ENCODE measurements at places on chromosomes 1 and 21. TPM values are rescaled to one million over a fixed set of nuclear protein-coding genes. Genes with fewer than 3 reads are reported as not detected.

DNA sequence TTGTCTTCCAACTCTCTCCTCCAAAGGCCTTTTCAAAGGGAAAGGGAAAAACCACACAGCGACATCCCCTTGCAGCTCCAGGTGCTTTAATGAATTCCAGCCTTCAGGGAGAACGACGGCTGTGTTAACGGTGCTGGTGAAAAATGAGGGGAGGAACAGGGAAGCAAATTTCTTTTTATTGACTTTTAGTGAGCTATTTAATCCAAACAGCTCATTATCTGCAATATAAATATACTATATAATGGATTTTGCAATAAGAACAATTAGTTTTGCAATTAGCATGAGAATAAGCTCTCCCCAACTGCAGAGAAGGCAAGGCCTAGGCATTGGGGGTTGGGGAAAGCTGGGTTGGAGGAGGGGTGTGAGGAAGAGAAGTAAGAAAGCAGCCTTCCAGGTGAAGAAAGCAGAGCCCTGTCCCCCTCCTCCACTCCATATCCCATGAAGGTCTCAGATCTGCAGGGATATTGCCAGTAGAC, 159.0 kb upstream of the ZC3H12A start:
- no peak overlapping the region for H3K27ac ChIP-seq
- H3K27me3 ChIP-seq: peaks cover 2% of the 10 kb centered on the region
- H3K4me3 ChIP-seq: no peak overlapping the region
- no peak for DNase-seq

DNA sequence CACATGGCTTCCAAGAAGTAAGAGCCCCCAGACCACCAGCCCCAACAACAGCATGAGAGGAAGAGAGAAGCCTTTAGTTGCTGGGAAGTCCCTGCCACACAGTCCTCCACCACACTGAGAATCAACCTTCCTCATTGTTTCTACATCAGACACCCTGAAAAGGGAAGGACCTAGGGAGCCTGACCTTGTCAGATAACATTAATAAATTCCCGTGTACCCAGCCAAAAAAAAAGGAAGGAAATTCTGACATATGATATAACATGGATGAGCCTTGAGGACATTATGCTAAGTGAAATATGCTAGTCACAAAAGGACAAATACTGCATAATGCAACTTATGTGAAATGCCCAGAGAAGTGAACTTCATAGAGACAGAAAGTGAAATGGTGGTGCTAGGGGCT, 65.6 kb upstream of the ARHGAP29 start:
- DNase-seq: no peak
- no peak overlapping the region for H3K4me3 ChIP-seq
- H3K4me1 ChIP-seq: peaks cover 4% of the 10 kb centered on the region
- no peak overlapping the region for H3K27ac ChIP-seq
- H3K36me3 ChIP-seq: no peaks in the 10 kb centered on the region

DNA sequence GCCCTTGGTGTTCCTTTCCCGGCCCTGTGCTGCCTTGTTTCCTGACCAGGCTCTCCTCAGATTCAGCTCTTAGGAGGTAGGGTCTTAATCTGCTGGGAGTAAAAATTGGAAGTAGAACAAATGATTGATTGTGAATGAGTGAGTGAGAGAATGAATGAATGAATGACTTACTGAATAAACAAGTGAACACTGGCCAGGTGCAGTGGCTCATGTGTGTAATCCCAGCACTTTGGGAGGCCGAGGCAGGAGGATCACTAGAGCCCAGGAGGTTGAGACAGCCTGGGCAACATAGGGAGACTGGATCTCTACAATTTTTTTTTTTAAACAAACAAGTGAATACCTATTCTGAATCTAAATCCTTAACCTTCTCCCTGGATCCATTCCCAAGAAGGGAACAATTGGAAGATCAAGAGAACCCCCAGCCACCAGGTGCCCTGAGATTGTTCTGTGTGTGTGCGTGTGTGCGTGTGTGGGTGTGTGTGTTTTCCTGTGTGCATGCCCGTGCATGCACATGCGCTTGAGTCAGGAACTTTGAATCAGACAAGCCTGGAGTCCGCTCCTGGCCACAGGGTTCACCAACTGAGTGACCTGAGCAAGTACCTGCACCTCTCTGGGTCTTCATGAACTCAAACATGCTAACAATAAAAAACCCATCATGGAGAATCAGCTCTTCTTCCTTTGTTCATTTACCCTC, 24.3 kb upstream of the CITED4 start:
- no peak for DNase-seq
- H3K4me1 ChIP-seq: no peaks in the 10 kb centered on the region

DNA sequence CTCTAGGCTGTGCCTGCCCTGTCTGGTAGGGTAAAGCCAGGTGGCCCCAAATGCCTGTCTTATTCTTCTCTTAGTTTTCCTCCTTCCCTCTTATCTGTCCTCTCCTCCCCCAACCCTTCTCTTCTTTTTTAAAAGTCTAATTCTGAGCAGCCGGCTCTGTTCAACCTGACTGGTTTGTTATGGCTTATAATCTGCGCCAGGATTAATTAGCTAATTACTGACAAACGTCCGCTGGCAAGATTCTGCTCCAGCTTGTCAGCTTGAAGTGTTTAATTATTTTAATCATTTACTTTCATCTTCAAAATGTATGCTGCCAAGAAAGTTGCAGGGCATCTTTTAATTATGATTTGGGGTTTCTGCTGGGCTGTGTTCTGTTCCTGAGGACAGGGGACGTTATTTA, 27.2 kb upstream of the PSMB2 start:
- no peaks in the 10 kb centered on the region for H3K36me3 ChIP-seq
- H3K4me3 ChIP-seq: no peak overlapping the region
- DNase-seq: no peak
- no peaks in the 10 kb centered on the region for H3K4me1 ChIP-seq
- peaks cover 5% of the 10 kb centered on the region for H3K27me3 ChIP-seq

DNA sequence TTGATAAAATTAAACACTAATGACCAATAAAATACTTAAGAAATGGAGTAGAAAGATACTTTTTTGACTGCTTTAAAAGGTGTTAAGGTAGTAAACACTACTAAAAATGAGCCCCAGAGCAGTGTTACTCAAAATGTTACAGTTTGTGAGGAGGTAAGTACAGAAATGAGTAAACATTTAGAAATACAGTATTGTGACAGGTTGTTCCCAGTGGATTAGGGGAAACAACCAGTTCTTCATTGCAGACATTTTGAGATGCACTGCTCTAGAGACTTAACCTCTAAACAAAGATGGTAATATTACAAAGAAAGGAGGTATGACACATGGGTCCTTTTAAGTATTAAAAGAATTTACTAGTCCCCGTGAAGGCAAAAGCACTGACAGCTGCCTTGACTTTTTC, 12.7 kb downstream of the DHX9 start:
- DNase-seq: no peak
- H3K27me3 ChIP-seq: no peaks in the 10 kb centered on the region
- H3K27ac ChIP-seq: no peak overlapping the region
- H3K36me3 ChIP-seq: no peaks in the 10 kb centered on the region
- no peak overlapping the region for H3K4me3 ChIP-seq

DNA sequence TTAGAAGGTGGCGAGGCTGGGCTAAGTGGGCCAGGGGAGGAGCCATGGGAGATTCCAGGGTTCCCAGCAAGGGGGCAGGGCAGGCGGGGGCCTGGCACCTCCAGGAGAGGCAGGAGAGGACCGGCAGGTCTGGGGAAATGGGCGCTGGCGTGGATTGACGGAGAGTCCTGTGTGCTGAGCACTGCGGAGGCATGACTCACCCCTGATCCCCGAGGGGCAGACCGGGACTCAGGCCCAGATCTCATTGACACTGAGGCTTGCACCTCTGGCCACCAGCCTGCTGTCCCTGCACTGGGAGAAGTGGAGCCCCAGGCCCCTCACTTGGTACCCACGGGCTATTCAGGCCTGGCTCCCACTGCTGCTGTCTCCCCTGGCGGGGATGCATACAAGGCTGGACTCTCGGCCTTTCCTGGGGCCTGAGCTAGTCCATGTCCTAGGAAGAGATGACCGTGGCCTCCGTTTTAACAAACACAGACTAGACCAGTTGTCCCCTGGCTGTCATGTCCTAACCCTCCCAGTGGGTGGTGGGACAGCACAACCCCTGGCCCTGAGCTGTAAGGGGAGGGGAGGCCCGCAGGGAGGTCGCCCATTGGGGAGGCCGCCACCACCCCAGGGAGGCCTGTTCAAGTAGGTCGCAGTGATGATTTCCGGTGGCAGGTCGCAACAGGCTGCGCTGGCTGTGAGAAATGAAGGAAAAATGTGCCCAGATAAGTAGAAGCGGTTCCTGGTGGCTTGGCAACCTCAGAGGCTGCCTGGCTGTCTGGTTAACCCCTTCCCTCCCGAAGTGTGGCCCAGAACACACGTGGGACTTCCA, 39.7 kb downstream of the RIPK4 start:
- peaks cover 3% of the 10 kb centered on the region for H3K4me1 ChIP-seq
- H3K27me3 ChIP-seq: peaks cover 6% of the 10 kb centered on the region
- no peaks in the 10 kb centered on the region for H3K36me3 ChIP-seq
- H3K4me3 ChIP-seq: no peak overlapping the region
- H3K27ac ChIP-seq: no peak overlapping the region

DNA sequence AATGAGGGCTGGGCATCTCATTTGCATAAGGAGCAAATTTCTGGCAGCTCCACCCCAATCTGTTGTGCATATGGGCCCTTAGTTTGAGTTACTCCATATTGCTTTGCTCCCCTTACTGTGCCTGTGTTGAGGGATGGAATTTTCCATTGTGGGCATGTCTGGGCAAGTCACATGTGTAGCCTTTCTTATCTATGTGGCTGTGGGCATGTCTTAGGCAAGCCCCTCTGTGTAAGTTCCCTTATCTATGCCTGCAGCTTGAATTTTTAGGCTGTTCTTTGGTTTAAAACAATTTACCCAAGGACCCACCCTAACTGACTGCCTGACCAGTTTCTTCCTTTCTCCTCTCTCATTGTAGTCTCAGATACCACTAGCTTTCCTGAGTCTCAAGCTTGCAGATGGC, 405.7 kb upstream of the NCAM2 start:
- no peak overlapping the region for H3K4me3 ChIP-seq
- no peak overlapping the region for H3K27ac ChIP-seq
- no peaks in the 10 kb centered on the region for H3K4me1 ChIP-seq

DNA sequence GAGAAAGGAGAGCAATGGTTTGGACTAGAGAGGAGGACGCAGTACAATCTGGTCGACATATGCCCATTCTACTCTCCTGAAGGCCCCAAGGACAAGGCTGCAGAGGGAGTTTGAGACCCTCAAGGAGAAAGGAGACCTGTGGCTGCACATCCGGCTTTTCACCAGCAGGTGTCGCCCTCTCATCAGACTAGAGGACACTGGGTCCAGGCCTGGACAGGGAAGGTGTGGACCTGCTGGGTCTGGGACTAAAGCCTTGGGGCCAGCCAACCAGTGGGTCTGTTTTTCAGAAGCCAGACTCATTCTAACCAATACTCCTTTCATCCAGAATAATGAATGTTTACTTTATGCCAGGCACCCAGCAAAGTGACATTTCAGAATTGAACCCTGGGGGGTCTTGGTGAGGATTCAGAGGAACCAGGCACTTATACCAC, 5.0 kb downstream of the SRARP start:
- H3K27ac ChIP-seq: no peak overlapping the region
- no peaks in the 10 kb centered on the region for H3K36me3 ChIP-seq
- DNase-seq: peak; percentile 93
- no peaks in the 10 kb centered on the region for H3K4me1 ChIP-seq
- no peak overlapping the region for H3K4me3 ChIP-seq

DNA sequence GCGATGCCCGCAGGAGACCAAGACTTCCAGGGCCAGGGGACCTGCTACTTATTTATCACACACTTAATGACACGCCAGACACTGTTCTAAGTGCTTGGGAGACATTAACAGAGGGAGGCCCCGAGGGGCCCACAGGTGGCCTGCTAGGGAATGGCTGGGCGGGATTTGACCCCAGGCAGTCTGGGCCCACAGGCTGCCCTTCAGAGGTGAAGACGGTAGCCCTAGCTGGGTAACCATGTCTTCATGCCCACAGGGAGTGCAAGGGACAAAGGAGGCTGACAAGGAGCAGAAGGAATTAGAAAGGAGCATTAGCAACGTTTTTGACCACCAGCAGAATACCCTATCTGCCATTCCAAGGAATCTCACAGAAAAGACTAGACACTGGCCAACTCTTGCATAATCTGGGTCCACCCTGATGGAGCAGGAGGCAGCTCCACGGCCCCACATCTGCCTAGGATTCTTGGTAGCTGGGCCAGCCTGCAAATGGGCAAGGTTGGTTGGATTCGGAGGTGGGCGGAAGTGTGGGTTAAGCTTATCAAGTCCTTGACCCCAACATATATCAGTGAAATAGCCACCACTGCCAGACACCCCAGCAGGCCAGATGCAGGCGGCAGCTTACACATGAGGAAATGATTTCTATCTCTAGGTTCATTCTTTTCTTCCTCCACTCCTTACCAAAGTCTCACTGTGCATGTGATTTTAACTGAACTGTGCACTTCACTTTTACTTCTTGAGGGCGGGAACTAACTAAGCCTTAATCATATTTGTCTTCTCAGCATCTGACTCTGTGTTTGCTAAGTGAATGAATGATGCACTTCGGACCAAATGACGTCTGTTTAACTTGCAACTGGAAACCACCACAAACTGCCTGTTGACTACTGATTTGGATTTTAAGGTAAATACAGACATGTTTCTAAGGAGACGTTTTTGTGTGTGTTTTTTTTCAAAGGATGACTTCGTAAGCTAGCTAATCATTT, 3.4 kb upstream of the ETS2 start:
- DNase-seq: no peak
- H3K36me3 ChIP-seq: no peaks in the 10 kb centered on the region
- H3K4me1 ChIP-seq: no peaks in the 10 kb centered on the region

DNA sequence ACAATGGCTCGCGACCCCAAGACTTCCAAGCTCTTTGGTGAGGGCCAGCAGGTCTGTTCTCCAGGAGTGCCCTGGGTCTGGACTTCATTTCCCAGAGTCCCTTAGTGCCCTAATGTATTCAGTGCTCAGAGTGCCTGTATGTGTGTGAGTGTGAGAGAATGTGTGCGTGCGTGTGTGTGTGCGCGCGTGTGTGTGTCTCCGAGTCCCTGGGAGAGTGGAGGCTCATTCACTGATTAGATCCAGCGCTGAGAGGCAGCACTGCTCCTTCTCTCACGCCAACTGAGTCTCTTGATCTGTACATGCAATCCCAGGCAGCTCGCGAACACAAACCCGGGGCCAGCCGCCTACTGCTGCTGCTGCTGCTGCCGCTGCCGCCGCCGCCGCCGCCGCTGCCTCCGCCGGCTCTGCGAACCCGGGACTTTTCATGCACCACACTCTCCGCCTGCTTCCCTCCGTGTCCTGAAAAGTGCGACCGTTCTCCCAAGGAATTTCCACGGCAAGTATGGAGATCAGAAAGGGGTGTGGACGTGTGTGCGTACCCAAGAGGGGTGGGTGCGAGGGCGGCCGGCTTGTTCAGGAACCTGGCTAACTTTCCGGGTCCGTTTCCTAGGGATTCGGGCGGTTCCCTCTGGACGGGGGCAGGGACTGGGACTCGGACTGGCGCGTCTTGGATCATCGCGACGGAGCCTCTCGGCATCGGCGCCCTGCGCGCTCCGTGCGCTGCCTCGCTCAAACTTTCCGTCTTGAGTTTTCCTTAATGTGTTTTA, at the start of gene RNF220:
RNF220 (plus strand) TSS at position 225 of the 767 bp plus-strand sequence.
- H3K36me3 ChIP-seq: no peaks in the 10 kb centered on the region
- H3K4me3 ChIP-seq: peak within 1 kb of the TSS; percentile 98
- peaks cover 6% of the 10 kb centered on the region for H3K4me1 ChIP-seq
- H3K27ac ChIP-seq: peak within 1 kb of the TSS; percentile 77
- H3K27me3 ChIP-seq: peaks cover 22% of the 10 kb centered on the region

- no peak overlapping the region for H3K27ac ChIP-seq
- no peaks in the 10 kb centered on the region for H3K36me3 ChIP-seq
- H3K27me3 ChIP-seq: peaks cover 2% of the 10 kb centered on the region
Observed at GRCh38 chr1:28936094-28936493, 21.7 kb downstream of the EPB41 start.

LIN28A gene
- 97.3 TPM for total RNA-seq

GBP1 gene
- not detected for total RNA-seq

AVPR1B gene
- not detected for total RNA-seq

CACNA1S gene
- 0.07 TPM for total RNA-seq

CELA3A gene
- not detected for total RNA-seq

KRTAP12-2 gene
- not detected for total RNA-seq

DLGAP3 gene
- 44.8 TPM for total RNA-seq

SPATA46 gene
- not detected for total RNA-seq

LY9 gene
- total RNA-seq: not detected

Data from glutamatergic neuron (in vitro differentiated cells).